ENCODE measurements at places on chromosomes 12 and 14.

- peaks cover 88% of the 10 kb centered on the region for H3K4me1 ChIP-seq
- H3K27ac ChIP-seq, result no peak overlapping the region
- DNase-seq, result no peak
- peaks cover 29% of the 10 kb centered on the region for H3K36me3 ChIP-seq
- no peak overlapping the region for H3K4me3 ChIP-seq
Observed at GRCh38 chr12:122876731-122877130, 19.2 kb downstream of the VPS37B start.

- DNase-seq, result no peak
- no peak overlapping the region for H3K4me3 ChIP-seq
- peaks cover 36% of the 10 kb centered on the region for H3K4me1 ChIP-seq
- H3K27ac ChIP-seq, result no peak overlapping the region
- H3K27me3 ChIP-seq, result no peaks in the 10 kb centered on the region
Observed at GRCh38 chr14:59294662-59294992, 106.2 kb downstream of the DAAM1 start.

GRCh38 chr12:71303199-71303598 lies 136.4 kb upstream of the LGR5 start:
- no peaks in the 10 kb centered on the region for H3K36me3 ChIP-seq
- H3K27me3 ChIP-seq, result no peaks in the 10 kb centered on the region
- no peak overlapping the region for H3K4me3 ChIP-seq
- no peak overlapping the region for H3K27ac ChIP-seq

- no peak overlapping the region for H3K27ac ChIP-seq
- no peak for DNase-seq
- no peak overlapping the region for H3K4me3 ChIP-seq
- no peaks in the 10 kb centered on the region for H3K27me3 ChIP-seq
- peaks cover 67% of the 10 kb centered on the region for H3K36me3 ChIP-seq
- H3K4me1 ChIP-seq, result no peaks in the 10 kb centered on the region
Observed at GRCh38 chr14:92974541-92975345, 51.8 kb downstream of the CHGA start.

All from activated CD8-positive, alpha-beta T cell treated with anti-CD3 and anti-CD28 coated beads, Interleukin-2, amount 10 ng/mL, durations not matched to agents 7 days and 5 days (primary cell).